NCI-H1092 (cell line): ENCODE measurements at places on chromosomes 3 and 15.

DNA sequence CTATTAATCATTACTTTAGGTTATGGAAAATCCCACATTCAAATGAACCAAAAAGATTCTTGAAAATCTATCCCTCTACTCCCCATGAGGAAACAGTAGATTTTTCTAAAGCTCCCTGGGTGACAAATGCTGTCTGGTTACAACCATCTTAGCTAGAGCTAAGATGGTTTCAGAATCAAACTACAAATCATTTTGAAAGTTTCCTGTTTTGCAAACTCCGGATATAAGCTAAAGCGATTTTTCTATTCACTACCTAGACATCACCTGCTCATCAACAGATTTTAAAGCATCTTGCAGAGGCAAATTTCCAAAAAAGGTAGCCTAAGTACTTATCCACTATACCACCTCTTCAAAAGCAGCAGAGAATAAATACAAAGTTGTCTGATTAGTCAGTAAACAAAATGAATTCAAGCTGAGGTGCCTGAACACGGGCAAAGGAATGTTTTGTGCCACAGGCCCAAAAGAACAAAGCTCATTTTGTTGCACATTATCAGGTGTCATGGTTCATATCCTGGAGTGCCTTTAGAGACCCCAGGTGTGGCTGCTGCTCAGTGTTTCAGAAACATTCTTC, 204.9 kb downstream of the TNIK start:
- no peak for DNase-seq

- no peak for DNase-seq
These were observed 9.9 kb downstream of the TLE3 start for GRCh38 chr15:70087708-70088352.

DNA sequence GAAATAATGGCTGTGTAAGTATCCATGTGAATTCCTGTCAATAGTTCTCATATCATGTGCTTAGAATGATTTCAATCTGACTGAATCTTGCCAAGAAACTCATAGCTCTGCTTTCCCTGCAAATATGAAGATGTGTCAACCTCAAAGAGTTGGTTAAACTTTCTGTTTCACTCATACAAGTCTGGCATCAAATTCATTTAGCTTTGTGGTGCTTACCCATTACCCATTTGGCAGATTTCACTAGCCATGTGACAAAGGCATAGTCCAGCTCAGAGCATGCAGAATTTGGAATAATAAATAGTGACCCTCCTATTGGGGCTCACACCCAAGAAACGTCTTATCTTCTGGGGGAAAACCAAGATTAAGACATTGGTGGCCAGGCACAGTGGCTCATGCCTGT, 256.6 kb upstream of the TPRG1 start:
- no peak for DNase-seq

GRCh38 chr15:89631902-89632264, 23.4 kb downstream of the KIF7 start:
- no peak for DNase-seq

- DNase-seq: no peak
These were observed at the start of gene THBS1 for GRCh38 chr15:39580485-39581241. Gene THBS1, plus strand, starts transcription at chr15:39581079. Its CDS starts 779 bp downstream, at chr15:39581858.

GRCh38 chr3:150738688-150739087, 24.3 kb downstream of the SIAH2 start:
- no peak for DNase-seq

GRCh38 chr15:86556396-86557017, 476.8 kb downstream of the AGBL1 start:
- no peak for DNase-seq

DNA sequence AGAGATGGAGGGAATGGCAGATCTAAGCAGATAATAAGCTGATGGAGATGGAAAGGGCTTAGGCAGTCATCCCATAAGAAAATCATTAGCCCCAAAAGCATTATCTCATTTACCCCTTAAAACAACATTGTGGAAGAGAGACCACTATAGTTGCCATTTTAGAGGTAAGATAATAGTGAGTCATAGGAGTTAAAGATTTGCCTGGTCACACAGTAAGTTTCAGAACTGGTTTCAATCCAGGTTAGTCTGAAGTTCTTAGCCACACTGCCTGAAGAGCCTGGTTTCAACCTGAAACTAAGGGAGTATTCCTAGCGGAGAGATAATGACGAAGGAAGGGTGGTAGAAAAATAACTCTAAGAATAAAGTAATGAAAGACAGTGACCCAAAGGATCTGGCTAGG, 13.0 kb upstream of the UBR1 start:
- no peak for DNase-seq

GRCh38 chr15:97224191-97224641, 736.3 kb upstream of the ARRDC4 start:
- DNase-seq: no peak

- DNase-seq: no peak
These were observed 64.7 kb downstream of the STARD9 start for GRCh38 chr15:42640109-42640508.

- no peak for DNase-seq
These were observed 9.5 kb downstream of the MAPK6 start for GRCh38 chr15:52028431-52029093.

- no peak for DNase-seq
These were observed 27.3 kb downstream of the ZNF710 start for GRCh38 chr15:90028376-90028944.

DNA sequence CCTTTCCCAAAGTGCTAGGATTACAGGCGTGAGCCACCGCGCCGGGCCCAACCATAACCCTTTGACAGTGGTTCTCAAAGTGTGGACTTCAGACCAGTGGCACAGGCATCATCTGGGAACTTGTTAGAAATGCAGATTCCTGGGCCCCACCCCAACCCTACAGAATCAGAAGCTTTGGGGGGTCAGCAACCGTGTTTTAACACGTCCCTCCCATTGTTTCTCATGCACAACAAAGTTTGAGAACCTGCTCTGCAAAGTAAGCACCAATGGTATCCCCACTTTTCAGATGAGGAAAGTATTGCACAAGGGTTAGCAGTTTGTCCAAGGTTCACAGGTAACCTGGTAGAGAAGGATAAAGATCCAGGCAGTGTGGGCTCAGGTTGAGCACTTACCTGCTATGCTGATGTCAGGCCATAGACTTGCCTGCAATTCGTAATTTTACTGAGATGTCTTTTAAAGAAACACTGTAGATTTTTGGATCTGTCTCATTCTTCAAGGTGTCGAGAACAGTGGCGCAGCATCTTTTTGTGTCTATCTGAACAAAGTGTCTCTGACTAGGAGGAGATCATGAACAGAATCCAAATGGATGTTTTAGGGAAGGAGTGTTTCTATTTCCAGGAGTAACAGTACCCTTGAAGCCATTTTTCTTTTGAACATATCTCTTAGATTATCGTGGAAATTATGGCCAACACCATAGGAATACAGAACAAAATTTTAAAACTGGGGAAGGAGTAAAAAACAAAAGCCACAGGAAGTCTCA, 2.5 kb downstream of the GXYLT2 start:
- no peak for DNase-seq

GRCh38 chr15:80440024-80440423, 35.8 kb downstream of the ARNT2 start:
- DNase-seq: no peak

DNA sequence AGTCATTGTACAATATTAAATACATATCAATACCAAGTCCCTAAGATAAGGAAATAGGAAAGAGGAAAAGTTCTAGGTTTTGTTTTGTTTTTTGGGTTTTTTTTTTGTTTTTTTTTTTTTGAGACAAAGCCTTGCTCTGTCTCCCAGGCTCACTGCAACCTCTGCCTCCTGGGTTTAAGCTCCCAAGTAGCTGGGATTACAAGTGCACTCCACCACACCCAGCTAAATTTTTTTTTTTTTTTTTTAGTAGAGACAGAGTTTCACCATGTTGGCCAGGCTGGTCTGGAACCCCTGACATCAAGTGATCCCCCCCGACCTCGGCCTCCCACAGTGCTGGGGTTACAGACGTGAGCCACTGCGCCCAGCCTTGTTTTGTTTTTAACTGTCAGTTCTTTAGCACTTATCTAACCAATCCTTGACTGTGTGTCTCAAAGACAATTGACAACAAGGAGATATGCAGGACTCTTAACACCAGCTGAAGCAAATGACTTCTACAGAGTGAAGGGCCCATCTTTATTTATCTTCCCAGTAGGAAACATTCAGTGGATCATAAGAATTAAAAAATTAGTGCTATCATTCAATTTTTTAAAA, 100.0 kb upstream of the RAP2B start:
- DNase-seq: no peak

GRCh38 chr3:65039754-65040210, 352.0 kb upstream of the ADAMTS9 start:
- DNase-seq: no peak

DNA sequence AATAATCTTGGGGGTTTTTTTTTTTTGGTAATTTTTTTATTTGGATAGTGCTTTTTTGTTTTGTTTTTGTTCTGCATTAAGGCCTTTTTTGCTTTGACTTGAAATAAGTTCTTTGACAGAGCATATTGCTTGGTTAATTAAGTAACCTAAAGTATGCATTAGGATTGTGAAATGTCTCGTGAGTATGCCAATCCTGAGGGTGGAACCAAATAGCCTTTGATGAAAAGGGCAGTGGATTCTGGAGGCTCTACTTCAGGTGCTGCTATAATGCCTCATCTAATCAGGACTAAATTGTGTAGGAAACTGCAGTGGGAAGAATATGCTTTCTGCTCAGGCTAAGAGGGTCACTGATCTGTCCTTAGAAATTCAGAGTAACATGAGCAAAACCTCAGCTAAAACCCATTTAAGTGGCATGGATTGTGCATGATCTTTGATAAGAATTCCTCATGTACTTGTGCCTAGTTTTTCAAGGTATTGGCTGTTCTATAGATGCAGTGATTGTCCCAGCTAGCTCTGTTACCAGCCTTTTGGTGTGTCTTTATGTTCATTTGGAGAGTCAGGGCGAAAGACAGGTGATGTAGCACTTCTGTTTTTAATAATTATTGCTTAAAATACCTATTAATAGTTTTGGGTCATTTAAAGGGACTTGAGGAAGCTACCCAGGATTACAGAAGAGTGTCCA, 15.4 kb downstream of the CDV3 start:
- DNase-seq: no peak

- no peak for DNase-seq
These were observed 61.9 kb downstream of the RAB11A start for GRCh38 chr15:65931221-65931620.

DNA sequence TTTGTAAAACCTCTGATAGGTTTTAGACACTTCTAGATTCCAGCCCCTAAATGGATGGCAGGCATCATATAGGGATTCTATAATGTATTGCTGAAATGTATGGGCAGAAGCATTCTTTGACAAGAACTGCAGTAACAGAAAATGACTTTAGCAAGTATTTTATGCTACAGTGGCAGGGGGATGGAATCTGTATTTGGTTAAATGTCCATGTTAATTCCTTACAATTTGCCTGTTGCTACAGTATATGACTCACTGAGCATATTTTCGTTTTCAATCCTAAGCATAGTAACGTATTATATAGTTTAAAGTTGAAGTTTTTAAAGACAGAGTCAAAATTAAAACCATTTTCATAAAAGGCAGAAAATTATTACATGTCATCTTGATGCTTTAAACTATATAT, 150.1 kb downstream of the MEX3B start:
- DNase-seq: no peak

GRCh38 chr15:63835211-63835568, 1.4 kb upstream of the HERC1 start:
- DNase-seq: no peak

- no peak for DNase-seq
These were observed 143.1 kb upstream of the TBL1XR1 start for GRCh38 chr3:177340243-177340830.

DNA sequence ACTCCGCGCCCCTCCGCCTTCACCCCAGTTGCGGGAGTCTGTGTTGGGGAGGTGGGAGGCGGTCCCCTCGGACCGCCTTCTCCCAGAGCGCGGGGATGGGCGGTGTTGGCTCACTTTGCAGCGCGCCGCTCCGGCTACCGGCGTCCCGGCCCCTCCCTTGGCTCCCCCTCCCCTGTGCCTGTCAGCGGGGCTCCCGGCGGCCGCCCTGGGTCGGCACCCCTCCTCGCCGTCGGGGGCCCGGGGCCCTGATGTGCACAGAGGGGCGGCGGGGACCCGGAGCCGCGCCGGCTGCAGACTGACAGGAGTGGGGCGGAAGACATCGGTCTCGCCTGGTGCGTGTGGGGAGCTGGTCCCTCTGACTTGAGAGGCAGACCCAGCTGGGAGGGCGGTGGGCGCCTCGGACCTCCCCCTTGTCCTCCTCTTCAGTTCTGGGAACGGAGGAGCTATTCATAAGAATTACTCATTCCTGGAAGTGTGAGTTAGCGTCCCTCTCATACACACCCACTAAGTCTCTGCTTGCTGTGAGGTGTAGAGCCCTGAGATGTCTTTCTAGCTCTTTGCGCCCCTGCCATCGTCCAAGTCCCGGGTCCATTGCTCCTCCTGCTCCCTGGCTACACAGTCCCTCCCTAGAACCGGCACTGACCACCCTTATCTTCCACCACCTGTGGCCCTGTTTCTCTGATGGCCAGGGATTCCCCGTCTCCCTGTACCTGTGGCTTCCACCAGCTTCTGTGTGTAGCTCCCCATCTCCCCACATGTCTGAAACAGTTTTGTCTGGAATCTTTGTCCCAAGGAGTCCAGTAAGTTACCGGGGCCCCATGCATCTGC, 42.3 kb upstream of the ROPN1 start:
- no peak for DNase-seq

GRCh38 chr15:68256675-68257450, 20.7 kb upstream of the FEM1B start:
- peak; percentile 69 for DNase-seq

- no peak for DNase-seq
These were observed 61.9 kb upstream of the C3orf80 start for GRCh38 chr3:160163229-160163878.

GRCh38 chr15:58527573-58528187, 95.9 kb downstream of the LIPC start:
- DNase-seq: no peak

GRCh38 chr3:166367947-166368533, 530.8 kb upstream of the BCHE start:
- no peak for DNase-seq

DNA sequence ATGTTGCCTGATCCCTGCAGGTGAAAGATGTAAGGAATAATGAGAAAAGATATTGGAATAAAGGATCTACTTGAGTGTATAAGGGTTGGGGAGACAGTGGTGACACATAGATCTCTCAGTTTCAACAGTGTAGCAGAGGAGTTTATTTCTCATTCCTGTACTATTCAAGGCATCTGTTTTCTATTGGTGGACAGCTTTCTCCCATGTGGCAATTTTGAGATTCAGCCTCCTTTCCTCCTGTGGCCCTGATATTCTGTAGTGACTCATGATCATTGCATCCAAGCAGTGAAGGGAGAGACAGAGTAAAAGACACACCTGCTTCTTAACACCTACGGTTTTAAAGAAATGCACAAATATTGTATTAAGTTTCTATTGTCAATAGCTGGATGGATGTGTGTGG, 327.6 kb downstream of the GRM7 start:
- DNase-seq: no peak
